ENCODE measurements at places on chromosomes 1 and 21. TPM values are rescaled to one million over a fixed set of nuclear protein-coding genes. Genes with fewer than 3 reads are reported as not detected.

DNA sequence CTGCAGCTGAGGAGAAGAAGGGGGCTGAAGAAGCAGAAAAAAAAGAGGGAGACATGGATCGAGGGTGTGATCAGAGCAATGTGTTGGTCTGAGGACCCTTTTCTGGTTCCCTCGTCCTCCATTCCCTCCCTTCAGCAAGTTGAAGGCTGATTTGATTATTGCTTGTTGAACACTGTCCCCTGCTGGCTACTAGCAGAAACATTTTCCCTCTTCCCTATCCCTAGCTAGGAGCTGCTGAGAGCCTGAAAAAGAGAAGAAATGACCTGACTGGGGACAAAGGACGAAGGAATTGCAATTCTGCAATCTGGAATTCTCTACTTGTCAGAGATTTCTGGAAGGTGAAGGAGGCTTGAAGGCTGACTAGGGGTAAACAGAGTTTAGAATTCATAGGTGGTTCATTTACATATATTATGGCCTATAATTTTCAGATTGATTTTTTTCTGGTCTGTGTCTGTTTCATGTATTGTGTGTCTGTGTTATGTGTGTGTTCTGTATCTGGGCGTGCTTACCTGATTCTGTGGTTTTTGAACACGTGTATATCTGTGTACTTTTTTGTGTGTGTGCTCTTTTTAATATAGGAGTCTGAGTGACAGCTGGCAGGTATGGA is 9.8 kb downstream of the NHLH1 start:
- DNase-seq: peak; percentile 59

DNA sequence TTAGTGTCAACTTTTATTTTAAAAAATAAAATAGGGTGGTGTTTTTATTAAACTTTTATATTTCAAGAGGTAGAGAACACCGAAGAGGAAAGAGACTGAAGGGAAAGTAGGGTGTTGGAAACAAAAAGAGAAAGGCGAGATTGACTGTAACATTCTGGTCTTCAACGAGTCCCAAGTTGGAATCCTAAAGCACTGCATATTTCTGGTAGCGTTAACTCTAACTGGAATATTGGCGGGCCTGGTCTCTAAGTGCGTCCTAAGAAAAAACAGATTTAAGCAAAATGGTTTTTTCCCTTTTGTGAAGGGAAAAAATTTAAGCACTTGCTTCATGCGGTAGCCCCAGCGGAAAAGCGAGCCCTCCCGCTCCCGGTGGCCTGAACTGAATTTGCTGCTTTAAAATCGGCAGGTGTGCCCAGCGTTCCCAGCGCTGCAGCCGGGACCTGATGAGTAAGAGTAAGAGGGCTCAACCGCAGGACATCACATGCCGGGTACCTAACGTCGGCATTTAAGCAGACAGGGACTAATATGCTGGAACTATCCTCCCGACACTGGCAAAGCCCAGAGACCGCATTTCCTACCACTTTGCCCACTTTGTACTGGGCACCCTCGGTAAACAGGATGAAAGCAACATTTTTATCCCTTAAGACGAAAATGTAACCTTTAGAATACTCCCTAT is 30.5 kb upstream of the NFIA start:
- no peak for DNase-seq

DNA sequence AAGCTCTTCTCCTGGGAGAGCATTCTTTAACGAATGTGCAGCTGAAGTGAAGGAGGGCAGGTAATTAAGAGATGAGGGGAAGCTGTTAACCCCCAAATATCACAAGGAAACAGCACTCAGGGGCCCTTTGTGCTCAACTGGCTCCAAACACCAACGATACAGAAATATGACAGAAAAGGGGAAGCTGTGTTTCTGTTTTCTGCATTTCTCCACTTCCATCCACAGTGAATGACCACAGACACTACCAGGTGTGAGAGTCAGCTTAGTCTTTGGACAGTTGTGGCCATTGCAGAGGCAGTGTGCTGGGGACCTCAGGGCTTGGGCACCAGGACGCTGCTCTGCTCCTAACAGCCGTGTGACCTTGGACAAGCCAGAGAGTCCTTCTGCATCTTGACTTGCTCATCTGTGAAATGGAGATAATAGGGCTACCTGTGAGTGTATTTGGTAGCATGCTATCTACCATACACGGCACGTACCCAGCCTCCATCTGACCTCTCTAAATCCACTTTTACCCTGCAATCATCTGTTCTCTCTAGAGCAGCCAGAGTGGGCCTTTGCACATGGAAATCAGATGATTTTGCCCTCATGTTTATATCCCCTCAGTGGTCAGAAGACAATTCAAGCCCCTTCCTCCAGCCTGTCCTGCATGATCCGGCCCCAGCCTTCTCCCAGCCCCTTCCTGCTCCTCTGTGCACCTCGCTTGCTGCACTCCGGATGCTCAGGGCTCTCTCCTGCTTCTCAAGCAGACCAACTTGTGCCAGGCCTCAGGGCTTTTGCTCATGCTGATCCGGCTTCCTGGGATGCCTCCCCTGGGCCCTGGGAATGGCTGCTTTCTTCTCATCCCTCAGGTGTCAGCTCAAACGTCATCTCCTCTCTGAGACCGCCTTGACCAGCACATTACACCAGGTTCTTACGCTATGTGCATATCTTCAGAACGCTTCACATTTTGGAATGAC is 4.7 kb upstream of the TINAGL1 start:
- DNase-seq: no peak

- DNase-seq: no peak
These were observed 472.3 kb upstream of the B3GALT2 start for GRCh38 chr1:193658691-193659090.

- peak; percentile 58 for DNase-seq
These were observed 52.7 kb downstream of the PKN2 start for GRCh38 chr1:88736633-88737248.

- no peak for DNase-seq
These were observed 1194.6 kb downstream of the NCAM2 start for GRCh38 chr21:22192766-22193165.

Gene NTMT2
- not detected for total RNA-seq

DNA sequence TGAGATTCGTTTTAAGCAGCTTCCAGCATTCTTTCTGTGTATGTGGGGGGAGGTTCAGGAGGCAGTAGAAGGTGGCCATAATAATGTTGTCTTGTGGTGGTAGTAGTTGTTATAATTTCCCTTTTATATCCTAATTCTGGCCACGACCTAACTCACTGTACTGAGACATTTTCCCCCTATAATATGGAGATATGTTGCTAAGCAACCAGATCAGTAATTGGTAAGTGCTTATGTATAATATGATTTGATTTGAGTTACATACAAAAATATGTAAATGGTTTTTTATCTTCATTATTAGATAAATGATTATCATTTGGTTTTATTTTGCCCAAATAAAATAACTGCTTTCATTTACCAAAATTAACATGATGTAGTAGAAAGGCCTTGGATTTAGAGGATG is 376.2 kb downstream of the KIF26B start:
- DNase-seq: no peak

Gene ADAMTS5
- not detected for total RNA-seq

Gene OR2T29
- not detected for total RNA-seq

Gene SLAMF8
- not detected for total RNA-seq

- DNase-seq: no peak
These were observed 24.6 kb upstream of the ENAH start for GRCh38 chr1:225677350-225678124.

DNA sequence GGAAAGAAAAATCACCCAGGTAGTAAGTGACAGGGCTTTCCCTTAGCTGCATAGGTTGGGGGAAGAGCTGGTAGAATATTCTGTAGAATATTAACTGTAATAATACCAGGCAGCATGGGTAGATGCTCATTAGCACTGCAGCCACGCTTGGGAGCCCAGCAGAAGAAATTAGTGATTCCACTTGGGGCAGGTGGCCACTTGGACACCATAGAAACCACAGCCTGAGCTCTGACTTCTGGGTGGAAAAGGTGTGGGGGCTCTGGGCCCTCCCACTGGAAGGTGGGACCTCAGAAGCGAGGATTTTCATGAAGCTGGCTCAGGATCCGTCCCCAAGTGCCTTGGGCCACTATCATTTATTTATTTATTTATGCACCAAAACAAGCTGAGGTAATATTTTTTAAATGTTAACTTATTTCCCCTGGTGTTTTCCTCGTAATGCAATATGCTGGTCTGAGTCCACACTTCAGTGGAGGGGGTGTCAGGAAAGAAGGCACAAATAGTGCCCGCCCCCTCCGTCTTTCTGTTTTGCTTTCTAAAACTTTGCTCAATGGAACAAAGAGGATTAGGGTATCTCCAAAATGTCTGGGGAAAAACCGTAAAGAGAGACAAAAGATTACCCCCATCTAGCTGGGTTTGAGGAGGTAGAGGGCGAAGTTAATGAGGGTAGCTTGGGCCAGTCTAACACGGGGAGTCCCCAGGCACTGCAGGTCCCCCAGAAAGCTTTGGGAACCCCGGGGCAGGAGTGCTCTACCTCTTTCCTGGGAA is 75.2 kb upstream of the GADD45A start:
- no peak for DNase-seq

DNA sequence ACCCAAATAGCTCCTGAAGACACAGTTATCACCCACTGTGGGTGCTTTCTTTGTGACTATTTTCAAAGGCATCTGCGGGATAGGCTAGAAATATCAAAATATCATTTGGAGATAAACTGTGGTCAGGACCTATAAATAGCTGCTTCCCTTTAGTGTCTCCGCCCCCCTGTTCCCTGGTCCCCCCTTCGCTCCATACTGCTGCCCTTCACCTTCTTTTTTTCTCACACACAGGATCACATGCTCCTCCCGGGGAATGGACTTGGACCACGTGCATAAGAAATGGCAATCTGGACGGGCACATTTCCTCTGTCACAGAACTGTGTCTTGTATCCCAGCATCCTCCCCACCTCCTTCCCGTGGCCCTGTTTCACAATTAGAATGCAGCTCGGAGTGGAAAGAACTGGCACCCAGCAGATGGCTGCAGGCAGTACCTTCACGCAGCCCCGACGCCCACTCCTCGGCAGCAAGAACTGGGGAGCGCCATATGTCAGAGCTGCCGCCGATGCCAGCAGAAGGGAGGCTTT is 68.8 kb upstream of the SSX2IP start:
- no peak for DNase-seq

Gene CYP4A11
- total RNA-seq: not detected

Gene LPAR3
- total RNA-seq: not detected

Gene E2F2
- total RNA-seq: 4.7 TPM

DNA sequence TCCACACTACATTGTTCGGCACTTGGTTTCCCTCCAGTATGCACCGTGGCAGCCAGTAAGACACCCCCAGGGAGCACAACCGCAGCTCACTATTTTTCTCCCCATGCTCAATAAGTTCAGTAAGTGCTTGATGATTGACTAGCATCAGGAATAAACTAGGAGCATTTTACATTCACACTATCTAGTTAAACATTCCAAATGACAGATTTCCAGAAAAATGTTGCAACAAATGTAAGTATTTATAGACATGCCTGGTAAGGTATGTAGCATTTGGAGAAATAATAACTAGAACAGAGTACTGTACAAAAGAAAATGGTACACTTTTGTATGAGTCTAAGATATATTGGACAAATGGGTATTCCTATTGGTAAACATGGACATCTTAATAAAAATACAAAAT is 92.9 kb downstream of the SLC45A1 start:
- no peak for DNase-seq

GRCh38 chr1:175808573-175808972 is 65.2 kb upstream of the TNR start:
- DNase-seq: no peak

- no peak for DNase-seq
These were observed 13.7 kb upstream of the ACTRT2 start for GRCh38 chr1:3007298-3008147.

- no peak for DNase-seq
These were observed 32.7 kb downstream of the LRRC52 start for GRCh38 chr1:165576536-165576935.

DNA sequence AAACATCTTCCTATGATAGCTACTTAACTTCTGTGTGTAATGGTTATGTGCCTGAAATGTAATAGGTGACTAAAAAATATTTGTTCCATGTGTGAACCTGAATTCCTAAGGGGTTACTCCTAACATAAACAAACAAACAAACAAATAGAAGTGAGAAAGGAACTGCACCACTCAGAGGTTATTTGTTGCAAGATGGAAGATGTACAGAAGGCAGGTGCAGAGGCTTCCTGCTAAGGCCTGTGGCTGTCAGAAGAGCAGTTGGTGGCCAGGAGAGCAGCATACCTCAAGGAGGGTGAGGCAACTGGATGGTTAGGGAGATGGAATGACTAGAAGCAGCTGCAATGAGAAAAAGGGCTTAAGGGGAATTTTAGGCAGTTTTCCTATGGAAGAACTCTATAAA is 940.6 kb downstream of the TTLL7 start:
- no peak for DNase-seq

- DNase-seq: no peak
These were observed 6.0 kb upstream of the LY9 start for GRCh38 chr1:160789702-160790611.

GRCh38 chr1:56196839-56197238 is 382.5 kb downstream of the PLPP3 start:
- DNase-seq: no peak

Gene RXRG
- total RNA-seq: not detected

- DNase-seq: no peak
These were observed 281.0 kb downstream of the SMYD3 start for GRCh38 chr1:246226041-246226440.

Gene KRTAP19-1
- not detected for total RNA-seq

DNA sequence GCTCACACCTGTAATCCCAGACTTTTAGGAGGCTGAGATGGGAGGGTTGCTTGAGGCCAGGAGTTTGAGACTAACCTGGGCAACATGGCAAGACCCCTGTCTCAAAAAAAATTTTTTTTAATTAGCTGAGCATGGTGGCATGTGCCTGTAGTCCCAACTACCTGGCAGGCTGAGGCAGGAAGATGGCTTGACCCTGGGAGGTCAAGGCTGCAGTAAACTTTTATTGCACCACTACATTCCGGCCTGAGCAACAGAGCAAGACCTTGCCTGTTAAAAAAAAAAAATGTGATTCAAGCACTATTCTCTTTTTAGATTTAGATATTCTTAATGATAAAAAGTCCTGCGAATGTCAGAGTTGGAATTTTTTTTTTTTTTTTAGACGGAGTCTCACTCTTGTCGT is 102.5 kb upstream of the L1TD1 start:
- DNase-seq: no peak

Gene RIMKLA
- 1.6 TPM for total RNA-seq

DNA sequence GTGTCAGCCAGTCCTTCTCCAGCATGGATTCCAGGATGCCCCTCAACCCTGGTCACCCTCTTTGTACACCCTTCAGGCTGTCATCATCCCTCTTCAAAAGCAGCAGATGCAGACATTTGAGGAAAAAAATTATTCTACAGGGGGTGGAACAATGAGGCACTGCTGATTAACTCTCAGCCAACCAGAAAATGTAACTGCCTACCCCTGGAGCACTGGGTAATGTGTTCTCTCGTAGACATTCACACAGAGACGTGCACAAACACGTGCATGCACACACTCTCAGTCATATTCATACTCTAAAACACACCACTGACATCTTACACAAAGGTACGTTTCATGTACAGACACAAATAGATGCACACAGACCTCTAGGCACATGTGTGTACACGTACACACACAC is 175.4 kb downstream of the TRABD2B start:
- DNase-seq: no peak

- no peak for DNase-seq
These were observed 2.8 kb downstream of the REG4 start for GRCh38 chr1:119808491-119808890.
